Suppressor macrophage (primary cell): ENCODE measurements at places on chromosomes 11 and 22.

DNA sequence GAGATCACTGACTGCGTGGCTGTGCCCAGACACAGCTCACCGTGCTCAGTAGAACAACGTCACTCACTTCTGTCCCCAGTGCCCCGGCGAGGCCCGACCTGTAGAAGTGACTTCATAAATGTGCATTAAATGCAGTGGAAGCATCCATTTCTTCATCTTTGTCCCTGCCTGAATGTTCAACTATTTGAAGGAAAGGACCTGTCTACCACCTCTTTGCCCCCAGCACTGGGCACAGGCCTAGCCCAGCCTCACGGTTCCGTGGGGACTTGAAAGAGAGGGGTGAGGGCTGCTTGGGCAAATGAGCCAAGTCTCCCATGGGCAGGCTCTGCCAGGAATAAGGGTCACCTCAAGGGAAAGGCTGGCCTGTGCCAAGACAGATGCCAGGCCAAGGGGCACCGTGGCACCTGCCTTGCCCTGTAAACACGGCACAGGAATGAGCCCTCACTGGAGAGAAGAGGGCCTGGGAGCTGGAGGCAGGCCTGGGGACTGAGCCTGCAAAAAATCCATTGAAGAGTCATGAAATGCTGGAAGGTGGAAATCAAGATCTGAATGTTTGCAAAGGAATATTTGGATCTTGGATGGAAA is 845.3 kb downstream of the BRD1 start:
- no peak for DNase-seq

GRCh38 chr11:17396598-17397310 is 8.3 kb upstream of the KCNJ11 start:
- DNase-seq = no peak

DNA sequence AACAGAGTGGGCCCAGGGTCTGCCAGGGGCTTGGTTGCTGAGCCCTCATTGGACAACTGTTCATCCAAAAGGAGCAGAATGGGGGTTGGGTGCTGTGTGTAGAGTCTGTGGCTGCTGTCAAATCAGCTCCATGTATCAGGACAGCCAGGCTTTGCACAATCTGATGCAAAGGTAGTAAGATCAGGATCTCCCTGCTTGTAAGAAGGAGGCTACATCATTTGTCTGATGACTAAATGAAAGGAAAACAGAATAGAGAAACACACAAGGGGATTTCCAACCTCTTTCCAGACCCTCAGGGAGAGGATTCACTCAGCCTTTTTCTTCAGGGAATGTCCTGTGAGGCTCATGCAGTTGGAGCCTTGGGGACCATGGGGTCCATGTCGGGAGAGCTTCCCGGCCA is 7.2 kb downstream of the MICAL2 start:
- DNase-seq = no peak

GRCh38 chr11:125344846-125345420 is 151.1 kb downstream of the FEZ1 start:
- no peak for DNase-seq
